ENCODE measurements at places on chromosomes 7 and 10. TPM values are rescaled to one million over a fixed set of nuclear protein-coding genes. Genes with fewer than 3 reads are reported as not detected.

GRCh38 chr7:25735674-25736242 is 416.2 kb upstream of the NFE2L3 start:
- no peak for DNase-seq

- no peak for DNase-seq
Observed at GRCh38 chr10:124697443-124697836, 46.7 kb downstream of the FAM53B start.

DNA sequence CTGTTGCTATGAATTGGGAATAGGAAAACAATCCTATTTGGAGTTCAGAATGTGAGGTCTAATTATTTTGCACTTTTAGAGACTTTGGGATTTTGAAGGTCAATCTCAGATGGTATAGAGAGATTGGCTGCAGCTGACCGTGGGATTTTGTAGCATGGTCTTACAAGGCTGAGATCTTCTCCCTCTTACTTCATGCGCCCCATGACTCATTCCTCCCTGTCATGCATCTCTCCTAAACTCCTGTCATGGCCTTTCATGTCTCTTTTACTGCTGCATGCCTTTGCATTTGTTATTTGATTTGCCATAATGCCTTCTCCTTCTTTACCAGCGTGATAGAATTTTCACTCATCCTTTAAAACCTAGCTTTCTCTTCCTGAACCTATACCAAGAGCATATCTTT is 133.1 kb downstream of the BBS9 start:
- DNase-seq = no peak

DNA sequence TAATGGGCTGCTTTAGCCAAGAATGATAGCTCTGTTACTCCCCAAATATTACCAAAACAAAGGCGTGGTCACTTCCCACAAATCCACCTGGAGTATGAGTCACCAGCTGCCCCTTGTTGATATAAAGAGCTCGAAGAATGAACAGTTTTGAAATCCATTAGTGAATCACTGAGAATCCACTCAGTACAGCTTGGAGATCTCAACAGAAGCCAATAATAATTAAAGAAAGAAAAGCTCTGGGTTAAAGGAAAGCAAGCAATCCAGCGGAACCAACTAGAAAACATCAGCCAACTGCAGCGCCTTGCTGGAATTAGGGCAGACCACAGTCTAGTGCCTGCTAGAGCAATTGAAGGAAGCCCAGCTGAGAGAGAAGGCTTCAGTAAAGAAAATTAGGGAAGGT is 576.0 kb upstream of the C7orf33 start:
- DNase-seq = no peak

GRCh38 chr10:101749047-101750016 is 26.6 kb downstream of the FGF8 start:
- no peak for DNase-seq

DNA sequence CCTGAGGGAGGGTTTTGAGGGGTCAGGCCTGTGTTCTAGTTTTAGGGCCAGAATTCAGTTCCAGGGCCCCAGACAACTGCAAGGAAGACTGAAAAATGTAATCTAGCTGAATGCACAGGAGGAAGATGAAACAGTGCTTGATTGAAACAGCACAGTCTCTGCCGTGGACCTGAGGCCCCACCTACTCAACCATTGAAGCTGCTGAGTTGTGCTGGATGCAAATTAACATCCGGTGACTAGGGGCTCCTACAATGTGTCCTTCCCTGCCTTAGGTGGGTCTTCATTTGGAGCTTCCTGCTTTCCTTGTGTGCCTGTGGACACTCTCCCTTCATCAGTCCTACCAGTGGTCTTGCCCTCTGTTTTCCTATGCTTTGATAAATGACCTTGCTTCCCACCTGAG is 5.7 kb downstream of the GLRX3 start:
- no peak for DNase-seq

- no peak for DNase-seq
Observed at GRCh38 chr10:50809596-50809995, 69.9 kb downstream of the ASAH2B start.

DNA sequence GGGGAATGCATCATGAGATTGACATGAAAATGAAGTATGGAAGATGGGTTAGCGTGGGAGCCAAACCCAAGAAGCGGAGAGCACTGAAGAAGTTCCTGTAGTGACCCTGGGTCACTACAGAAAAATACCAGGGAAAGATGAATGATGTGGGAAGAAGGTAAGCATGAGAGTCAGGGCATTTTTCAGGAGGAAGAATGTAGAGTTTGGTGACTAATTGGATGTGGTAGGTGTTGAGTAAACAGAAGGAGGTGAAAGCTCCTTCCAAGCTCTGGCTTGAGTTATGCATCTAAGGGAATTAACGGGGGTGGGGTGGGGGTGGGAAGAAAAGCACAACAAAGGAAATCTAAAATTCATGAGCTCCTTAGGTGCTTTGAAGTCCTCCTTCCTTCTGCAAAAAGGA is 238.1 kb upstream of the AOAH start:
- no peak for DNase-seq

- no peak for DNase-seq
Observed at GRCh38 chr7:12670743-12671520, 16.5 kb upstream of the ARL4A start.

DNA sequence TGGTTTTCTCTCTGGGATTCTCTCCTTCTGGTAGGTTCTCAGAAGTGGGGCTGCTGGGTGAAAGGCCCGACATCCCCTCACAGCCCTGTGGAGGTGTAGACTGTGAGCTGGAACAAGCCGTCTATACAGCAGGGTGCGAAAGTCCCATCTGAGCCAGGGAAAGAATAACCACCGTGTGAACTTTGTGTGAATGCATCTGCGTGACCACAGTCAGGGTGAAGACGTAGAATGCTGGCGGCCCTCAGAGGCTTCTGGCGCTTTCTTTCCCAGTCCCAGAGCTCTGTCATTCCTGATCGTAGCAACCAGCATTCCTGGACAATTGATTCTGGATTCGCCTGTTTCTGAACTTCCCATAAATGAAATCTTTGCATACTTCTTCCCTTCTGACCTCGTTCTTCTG is 30.0 kb downstream of the ELFN1 start:
- no peak for DNase-seq

DNA sequence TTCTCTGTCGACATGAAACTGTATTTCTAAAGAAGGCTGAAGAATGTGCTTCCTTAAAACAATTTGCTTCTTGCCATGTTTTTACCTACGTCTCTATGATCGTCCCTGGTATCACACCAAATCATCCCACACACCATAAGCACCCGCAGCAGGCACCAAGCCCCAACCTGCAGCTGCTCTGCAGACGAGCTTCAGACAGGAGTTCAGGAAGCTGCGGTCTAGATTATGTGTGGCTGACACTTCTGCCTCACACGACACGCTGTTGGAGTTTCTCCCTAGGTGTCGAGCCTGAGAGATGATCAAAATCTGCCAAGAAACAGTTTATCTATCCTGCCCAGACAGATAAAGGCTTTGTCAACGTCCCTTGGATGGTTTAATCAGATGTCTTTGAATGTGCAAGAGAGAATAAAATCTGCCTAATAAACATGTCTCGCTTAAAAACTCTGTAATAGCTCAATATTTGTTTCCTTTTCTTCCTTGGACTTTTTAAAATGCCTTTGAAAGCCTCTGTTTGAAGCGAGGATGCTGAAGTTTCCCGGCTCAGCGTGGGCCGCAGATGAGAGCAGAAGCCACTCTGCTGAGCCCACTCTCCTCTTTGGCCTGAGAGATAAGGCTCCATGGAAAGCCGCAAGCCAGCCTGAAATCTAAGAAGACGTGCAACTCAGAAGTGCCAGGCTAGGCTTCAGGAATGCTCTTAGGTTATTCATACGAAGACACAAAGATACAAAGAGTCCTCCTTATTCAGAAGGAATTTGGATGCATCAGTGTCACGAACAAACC is 158.3 kb upstream of the PFKP start:
- no peak for DNase-seq

GRCh38 chr10:31253237-31253636 is 65.8 kb upstream of the ZEB1 start:
- no peak for DNase-seq

DNA sequence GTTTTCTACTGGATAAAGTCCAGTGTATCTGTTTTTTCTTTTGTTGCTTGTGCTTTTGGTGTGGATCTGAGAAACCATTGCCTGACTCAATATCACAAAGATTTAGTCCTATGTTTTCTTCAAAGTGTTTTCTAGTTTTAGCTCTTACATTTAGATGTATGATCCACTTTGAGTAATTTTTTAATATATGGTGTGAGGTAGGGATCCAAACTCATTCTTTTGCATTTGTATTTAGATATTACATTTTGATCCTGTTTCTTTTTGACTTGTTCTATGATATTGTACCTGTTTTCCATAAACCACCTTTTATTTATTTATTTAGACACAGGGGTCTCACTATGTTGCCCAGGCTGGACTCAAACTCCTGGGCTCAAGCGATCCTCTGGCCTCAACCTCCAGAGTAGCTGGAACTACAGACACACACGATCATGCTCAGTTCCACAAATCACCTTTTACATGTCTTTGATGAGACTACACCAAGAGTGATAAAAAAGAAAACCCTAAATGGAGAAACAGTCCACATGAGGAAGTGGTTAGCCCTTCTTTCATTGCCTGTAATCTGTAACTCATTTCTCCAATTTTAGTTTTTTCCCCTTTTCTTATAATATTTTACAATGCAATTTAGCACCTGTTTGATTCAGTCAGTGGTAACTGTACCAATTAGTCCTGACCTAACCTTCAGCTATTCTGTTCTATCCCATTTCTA is 86.0 kb downstream of the SLC37A3 start:
- no peak for DNase-seq

GRCh38 chr10:18377898-18378297 is 237.7 kb downstream of the CACNB2 start:
- no peak for DNase-seq

DNA sequence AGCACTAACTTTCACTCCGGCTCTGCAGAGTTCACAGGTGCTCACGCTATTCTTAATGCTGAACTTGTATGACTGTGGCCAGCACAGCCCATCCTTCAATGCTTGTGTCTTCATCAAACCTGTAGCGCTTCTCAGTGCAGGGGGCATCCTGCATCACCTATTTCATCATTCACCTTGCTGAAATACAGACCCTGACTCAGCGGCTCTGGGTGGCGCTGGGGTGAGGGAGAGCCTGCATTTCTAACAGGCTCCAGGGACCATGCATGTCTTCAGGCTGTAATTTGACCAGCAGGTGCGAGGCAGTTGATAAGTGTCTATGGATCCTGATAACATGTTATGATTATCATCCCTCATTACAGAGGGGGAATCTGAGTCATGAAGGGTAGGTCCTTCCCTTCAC is 89.3 kb downstream of the VOPP1 start:
- no peak for DNase-seq

GRCh38 chr7:18363751-18364380 is 131.7 kb upstream of the HDAC9 start:
- DNase-seq = no peak

- DNase-seq = no peak
Observed at GRCh38 chr10:58457761-58458616, 54.7 kb upstream of the BICC1 start.

DNA sequence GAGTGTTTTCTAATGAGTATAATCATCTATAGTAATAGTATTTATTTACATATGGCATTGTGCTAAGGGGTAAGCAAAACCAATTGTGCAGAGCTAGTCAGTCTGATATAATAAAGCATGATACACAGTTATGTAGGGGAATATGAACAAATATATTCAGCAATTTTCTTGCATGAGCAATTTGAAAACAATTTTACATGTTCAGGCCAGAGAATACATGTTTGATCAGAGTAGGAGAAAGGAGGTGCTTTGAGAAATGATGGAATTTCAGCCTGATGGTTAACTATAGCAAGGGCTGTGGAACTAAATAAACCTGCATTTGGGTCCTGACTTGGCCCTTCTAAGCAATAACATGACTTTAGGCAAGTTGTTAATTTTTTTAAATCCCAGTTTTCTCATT is 214.5 kb downstream of the TWIST1 start:
- no peak for DNase-seq

DNA sequence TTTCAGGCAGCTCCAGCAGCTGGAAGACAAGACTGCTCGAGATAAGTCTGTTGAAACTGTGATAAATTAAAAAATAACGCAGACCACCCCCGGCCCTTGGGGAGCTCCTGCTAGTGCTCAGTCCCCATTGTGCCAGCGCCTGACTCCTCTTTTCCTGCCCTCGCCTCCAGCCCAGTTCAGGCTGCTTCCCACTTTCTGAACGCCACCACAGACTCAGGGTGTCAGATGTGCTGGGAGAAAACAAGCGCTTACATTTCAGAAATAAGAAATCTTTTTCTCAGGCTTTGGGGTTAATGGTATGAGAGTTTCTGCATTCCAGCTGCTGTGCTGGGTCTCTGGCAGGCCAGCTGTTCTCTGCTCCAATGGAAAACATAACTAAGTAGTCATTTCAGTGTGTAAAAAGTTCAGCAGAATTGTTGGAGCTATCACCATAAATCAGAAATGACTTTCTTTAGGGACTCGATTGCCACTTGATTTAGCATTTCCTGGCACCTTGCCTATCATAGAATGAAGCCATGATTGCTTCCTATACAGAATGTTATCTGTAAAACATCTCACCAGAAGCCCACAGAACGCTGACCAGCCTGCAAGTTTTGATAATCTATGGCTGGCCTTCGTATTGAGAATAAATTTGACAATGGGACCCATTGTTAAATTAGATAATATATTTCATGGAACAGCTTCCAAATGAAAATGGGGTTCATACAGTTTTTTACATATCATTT is 257.0 kb upstream of the ZNF32 start:
- DNase-seq = no peak

GRCh38 chr7:156537006-156537405 is 103.6 kb upstream of the RNF32 start:
- no peak for DNase-seq

- DNase-seq = no peak
Observed at GRCh38 chr7:139515266-139515665, 8.2 kb upstream of the CLEC2L start.

DNA sequence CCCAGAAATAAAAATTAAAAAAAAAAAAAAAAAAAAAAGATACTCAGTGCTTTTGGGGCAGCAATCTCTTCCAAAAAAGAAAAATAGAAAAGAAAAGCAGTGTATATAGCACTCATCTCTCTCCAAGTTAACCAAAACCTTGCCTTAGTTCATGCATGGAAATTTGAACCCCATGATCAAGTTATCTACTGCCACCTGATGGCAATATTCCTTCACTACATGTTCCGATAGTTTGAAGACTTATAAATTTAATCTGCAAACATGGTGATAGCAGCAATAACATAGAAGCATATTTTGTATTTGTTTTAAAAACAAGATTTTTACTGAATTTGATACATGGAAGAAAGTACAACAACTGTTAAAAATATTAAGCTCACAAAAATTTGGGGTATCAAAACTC is 48.6 kb upstream of the SLIT1 start:
- DNase-seq = no peak

The PPRC1 gene
- polyA plus RNA-seq = 8.0 TPM

The VGF gene
- polyA plus RNA-seq = not detected

The MMRN2 gene
- polyA plus RNA-seq = not detected

The GATA3 gene
- not detected for polyA plus RNA-seq

The MEST gene
- polyA plus RNA-seq = 4.6 TPM

The STARD3NL gene
- 60.7 TPM for polyA plus RNA-seq

The VAX1 gene
- not detected for polyA plus RNA-seq

The CCDC172 gene
- polyA plus RNA-seq = not detected

The PCBD1 gene
- polyA plus RNA-seq = 12.3 TPM

The KIF11 gene
- polyA plus RNA-seq = 0.96 TPM

The POM121L12 gene
- not detected for polyA plus RNA-seq

The GIMAP7 gene
- 1.1 TPM for polyA plus RNA-seq

Measured in naive B cell (primary cell).